ENCODE measurements at places on chromosomes 2 and 18.
A peak's percentile ranks its signal among the peaks of the same experiment; 100 is the strongest.

DNA sequence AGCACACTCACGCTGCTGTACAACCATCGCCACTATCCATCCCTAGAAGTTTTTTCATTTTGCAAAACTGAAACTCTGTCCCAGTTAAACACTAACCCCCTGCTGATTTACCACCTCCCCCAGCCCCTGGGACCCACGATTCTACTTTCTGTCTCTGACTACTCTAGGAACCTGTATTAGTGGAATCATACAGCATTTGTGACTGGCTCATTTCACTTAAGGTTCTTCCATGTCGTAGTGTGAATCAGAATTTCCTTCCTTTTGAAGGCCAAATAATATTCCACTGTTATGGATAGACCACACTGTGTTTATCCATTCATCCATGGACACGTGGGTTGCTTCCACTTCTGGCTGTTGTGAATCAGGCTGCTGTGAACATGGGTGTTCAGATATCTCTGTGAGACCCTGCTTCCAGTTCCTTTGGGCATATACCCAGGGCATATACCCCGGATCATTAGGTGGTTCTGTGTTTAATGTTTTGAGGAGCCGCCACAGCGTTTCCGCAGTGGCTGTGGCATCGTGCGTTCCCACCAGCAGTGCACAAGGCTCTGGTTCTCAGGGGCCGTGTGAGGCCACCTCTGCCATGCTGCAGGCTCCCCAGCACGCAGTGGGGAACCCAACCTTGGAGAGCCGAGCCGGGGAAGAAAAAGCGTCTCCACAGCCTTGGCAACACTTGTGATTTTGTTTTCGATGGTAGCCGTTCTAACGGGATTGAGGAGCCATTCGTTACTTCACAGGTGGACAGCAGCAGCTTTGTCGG, 10.1 kb downstream of the RAMP1 start:
- no peak for DNase-seq

DNA sequence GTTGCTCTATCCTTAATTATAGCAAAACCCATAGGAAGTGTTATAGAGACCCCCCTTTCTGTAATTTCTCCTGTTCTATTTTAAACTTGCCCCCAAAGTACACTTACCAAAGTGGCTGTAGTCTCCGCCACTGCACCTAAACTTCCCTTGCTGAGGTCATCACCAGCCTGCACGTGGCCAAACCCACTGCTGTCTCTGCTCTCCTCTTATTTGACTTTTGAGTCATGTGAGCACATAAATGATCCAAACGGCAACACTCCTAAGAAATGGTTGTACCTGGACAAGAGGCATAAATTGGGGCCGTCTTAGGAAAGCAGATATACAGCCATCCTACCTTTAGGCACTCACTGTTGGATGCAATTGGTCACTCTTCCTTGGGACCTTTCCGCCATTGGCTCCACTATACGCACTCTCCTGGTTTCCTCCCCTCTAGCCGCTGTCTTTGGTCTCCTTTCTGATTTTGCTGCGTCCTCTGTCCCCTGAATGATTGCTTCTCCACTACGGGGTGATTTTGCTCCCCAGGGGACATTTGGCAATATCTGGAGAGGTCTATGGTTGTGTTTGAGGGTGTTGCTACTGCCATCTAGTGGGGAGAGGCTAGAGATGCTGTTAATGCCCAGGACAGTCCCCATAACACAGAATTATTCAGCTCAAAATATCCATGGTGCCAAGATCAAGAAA, 19.2 kb upstream of the IL36G start:
- DNase-seq, result peak; percentile 68

DNA sequence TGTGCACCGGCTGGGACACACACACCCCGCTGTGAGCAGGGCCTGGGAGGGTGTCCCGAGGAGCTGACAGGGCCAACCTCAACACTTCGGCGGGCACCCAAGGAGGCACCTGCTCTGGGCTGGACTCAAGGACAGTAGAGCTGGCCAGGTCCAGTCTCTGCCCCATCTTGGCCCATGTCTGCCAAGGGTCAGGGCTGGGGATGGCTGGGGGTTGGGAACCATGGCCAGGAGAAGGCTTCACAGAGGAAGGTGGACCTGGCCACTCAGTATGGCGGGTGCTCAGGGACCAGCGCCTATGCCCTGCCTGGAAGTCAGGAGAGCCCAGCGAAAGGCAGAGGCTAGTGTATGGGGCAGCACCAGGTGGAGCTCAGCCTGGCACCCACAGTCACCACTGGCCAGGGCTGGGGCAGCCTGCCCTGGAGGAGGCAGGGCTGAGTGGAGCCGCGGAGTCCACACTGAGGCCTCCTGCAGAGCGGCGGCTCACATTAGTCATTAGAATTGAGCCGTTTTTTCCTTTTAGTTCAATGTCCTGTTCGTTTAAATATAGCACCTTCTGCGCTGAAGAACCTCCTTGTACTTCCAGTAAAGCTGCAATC, 4.2 kb downstream of the ERFE start:
- no peak for DNase-seq

DNA sequence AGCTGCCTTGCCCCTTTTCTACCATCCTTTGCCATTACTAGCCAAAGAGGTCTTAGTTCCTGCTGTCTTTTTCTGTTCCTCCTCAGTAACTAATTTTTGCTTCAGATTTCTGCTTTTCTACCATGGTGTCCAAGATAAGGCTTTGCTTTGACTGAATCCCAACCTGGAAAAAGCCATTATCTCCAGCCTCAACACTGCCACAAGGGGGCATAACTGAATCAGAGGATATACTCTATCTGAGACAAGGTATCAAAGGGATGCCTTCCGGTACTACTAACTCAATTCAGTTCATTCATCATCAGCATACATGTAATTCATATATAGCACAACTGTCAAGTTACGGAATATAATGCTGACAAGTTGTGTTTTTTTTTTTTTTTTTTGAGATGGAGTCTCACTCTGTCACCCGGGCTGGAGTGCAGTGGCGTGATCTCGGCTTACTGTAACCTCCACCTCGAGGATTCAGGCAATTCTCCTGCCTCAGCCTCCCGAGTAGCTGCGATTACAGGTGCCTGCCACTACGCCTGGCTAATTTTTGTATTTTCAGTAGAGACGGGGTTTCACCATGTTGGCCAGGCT, 11.4 kb downstream of the OSGEPL1 start:
- DNase-seq, result peak; percentile 47

DNA sequence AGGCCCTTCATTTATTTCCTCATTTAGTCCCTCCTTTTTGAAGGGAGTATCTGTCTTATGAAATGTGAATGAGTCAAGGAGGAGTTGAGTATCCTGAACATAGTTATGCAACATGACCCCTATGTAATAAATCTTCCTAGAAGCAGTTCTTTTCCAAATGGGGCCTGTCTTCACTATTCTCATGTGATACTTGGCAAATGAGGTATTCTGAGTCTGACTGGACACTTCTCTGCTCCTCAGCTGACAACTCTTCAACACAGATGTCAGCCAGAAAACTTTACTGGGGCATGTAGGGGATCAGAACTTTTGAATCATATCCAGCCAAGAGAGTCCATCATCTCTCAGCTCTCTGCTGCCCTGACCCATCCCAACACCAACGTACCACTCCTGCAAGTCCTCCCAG, 291.6 kb downstream of the ZNF385B start:
- DNase-seq, result no peak
